ENCODE measurements at places on chromosomes 5 and 9. TPM values are rescaled to one million over a fixed set of nuclear protein-coding genes. Genes with fewer than 3 reads are reported as not detected.

GRCh38 chr9:27460226-27461023 lies 63.7 kb upstream of the IFNK start:
- H3K27me3 ChIP-seq, result no peaks in the 10 kb centered on the region
- no peak overlapping the region for H3K27ac ChIP-seq
- no peak overlapping the region for H3K4me3 ChIP-seq
- no peaks in the 10 kb centered on the region for H3K4me1 ChIP-seq

DNA sequence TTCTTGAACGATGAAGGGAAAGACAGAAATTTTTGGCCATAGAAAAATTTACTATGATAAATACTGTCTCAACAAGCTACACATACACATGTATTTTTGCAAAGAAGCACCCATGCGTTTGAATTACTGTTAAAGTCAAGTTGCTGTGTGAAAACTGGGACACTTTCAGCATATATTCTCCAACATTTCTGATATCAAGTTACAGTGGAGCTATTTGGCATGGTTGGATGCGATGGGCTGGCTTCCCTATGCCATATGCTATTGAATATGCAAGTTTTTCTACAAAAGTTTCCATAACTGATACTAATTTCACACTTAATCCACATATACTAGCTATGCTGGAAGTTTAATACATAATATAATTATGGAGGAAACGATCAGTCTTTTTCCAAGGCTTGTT lies 381.4 kb downstream of the CTNND2 start:
- no peaks in the 10 kb centered on the region for H3K36me3 ChIP-seq
- no peak overlapping the region for H3K4me3 ChIP-seq
- H3K27ac ChIP-seq, result no peak overlapping the region
- DNase-seq, result no peak

The MCIDAS gene
- not detected for total RNA-seq

GRCh38 chr9:21096172-21096900 lies 18.6 kb upstream of the IFNB1 start:
- H3K4me3 ChIP-seq, result no peak overlapping the region
- H3K4me1 ChIP-seq, result peaks cover 17% of the 10 kb centered on the region
- no peaks in the 10 kb centered on the region for H3K27me3 ChIP-seq
- DNase-seq, result peak; percentile 38
- H3K36me3 ChIP-seq, result no peaks in the 10 kb centered on the region

DNA sequence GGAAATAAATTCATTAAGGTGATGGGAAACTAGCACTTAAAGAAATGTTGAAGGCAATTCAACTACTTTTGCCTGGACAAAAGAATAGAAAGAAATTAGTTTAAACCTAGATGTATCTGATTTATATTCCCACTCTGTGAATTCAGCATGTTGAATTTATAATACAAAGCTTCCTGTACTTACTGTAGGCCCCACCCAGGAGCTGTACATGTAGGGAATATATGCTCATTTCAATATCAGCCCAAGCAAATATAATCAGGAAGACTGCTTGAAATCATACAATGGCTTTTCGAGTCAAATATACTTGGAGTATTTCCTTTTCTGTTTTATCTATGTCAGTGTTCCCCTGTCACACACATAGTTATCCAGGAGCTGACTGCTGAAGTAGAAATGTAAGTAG lies 102.1 kb downstream of the OTULIN start:
- H3K27me3 ChIP-seq, result no peaks in the 10 kb centered on the region
- no peak overlapping the region for H3K27ac ChIP-seq
- H3K4me3 ChIP-seq, result no peak overlapping the region
- no peak for DNase-seq
- H3K4me1 ChIP-seq, result peaks cover 3% of the 10 kb centered on the region

GRCh38 chr5:66306844-66307315 lies 162.8 kb downstream of the SREK1 start:
- H3K36me3 ChIP-seq, result no peaks in the 10 kb centered on the region
- H3K4me1 ChIP-seq, result no peaks in the 10 kb centered on the region
- H3K4me3 ChIP-seq, result no peak overlapping the region
- peaks cover 2% of the 10 kb centered on the region for H3K27me3 ChIP-seq
- no peak for DNase-seq

DNA sequence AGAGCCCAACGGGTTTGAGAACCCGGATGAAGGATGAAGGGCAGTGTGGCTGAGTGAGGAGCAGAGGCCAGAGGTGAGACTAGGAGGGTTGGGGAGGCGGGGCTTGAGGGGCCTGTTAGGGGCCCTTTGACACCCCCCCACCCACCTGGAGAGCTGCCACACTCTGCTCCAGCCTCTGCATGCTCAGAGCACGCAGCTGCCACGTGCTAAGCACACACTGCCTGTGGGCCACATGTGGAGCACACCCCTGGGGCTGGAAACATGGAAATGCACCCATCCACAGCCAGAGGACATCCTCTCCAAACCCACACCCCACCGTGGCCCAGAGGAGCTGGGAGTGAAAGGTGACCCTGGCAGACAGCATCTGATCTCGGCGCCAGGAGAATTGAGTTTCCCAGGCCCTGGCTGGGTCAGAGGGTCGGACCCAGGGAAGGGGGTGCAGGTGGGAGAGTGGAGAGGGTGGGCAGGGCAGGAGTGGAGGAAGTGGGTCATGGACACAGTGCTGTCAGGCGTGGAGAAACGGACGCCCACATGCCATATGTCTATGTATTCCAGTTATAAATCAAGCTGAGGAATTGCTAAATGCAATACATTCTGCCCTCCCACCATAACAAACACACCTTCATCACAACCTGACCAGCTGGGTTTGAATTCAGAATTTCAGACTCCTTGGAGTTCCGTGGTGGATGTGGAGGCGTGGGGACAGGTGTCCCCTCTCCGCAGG lies 5.9 kb downstream of the DNM1 start:
- H3K4me3 ChIP-seq, result no peak overlapping the region
- no peak overlapping the region for H3K27ac ChIP-seq
- peaks cover 4% of the 10 kb centered on the region for H3K4me1 ChIP-seq
- no peaks in the 10 kb centered on the region for H3K36me3 ChIP-seq

- no peak for DNase-seq
- H3K36me3 ChIP-seq, result no peaks in the 10 kb centered on the region
- H3K4me3 ChIP-seq, result no peak overlapping the region
- no peaks in the 10 kb centered on the region for H3K27me3 ChIP-seq
Measured at GRCh38 chr5:113047733-113048652, 71.4 kb downstream of the DCP2 start.

The IFNA13 gene
- not detected for total RNA-seq

- no peak for DNase-seq
- H3K36me3 ChIP-seq, result peaks cover 6% of the 10 kb centered on the region
- H3K27ac ChIP-seq, result no peak overlapping the region
Measured at GRCh38 chr9:134432471-134432870, 106.2 kb downstream of the RXRA start.

GRCh38 chr5:159837860-159838259 lies 78.4 kb upstream of the ADRA1B start:
- H3K36me3 ChIP-seq, result no peaks in the 10 kb centered on the region
- H3K27me3 ChIP-seq, result no peaks in the 10 kb centered on the region
- DNase-seq, result no peak

- no peak overlapping the region for H3K4me3 ChIP-seq
- no peaks in the 10 kb centered on the region for H3K27me3 ChIP-seq
- H3K27ac ChIP-seq, result no peak overlapping the region
- peaks cover 8% of the 10 kb centered on the region for H3K4me1 ChIP-seq
- DNase-seq, result no peak
Measured at GRCh38 chr9:91048749-91049148, 247.1 kb downstream of the SYK start.

GRCh38 chr5:143694357-143694756 lies 117.6 kb upstream of the HMHB1 start:
- H3K27ac ChIP-seq, result peak overlapping the region; percentile 44
- H3K4me3 ChIP-seq, result no peak overlapping the region
- H3K27me3 ChIP-seq, result no peaks in the 10 kb centered on the region
- no peaks in the 10 kb centered on the region for H3K4me1 ChIP-seq

DNA sequence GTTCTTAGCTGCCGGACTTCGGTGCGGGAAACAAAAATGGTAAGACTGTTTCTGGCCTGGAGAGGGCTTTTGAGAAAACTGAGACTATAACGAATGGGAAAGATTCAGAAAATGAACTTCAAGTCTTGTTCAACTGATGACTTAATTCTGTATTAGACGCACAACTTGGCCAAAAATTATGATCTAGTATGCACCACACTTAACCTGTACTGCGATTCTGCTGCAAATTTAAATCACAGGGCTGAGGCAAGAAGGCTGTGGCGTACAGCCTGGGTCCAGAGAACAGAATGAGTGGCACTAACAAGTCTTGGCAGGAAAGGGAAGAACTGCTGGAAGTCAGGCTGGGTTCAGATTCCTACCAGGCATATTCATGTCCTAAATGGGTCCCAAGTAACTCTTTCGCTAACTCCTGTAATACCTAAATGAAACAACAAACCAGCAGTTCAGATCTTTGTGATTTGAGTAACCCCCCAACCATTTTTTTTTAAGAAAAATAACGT lies 781 bp upstream of the COL23A1 start:
- peaks cover 7% of the 10 kb centered on the region for H3K27me3 ChIP-seq
- DNase-seq, result no peak
- no peak overlapping the region for H3K27ac ChIP-seq
- no peaks in the 10 kb centered on the region for H3K36me3 ChIP-seq
- H3K4me1 ChIP-seq, result peaks cover 4% of the 10 kb centered on the region
- H3K4me3 ChIP-seq, result no peak overlapping the region

DNA sequence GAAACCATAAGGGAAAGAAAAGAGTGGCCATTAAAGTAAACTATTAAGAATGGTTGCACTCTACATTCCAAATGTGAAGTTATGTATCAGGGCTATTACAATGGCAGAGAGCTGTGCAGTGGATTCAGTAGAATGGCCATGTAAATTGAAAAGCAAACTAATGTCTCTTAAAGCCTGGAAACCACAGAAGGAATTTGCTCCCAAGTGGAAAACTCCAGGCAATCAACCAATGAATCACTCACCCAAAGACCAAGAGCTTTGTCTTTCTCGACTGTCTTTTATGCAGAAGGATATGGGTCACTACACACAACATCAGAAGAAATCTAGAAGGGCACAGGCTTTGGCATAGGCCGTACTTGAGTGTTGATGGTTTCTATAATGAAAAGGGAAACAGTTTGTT lies 114.9 kb downstream of the TLE1 start:
- H3K4me1 ChIP-seq, result no peaks in the 10 kb centered on the region
- H3K27me3 ChIP-seq, result no peaks in the 10 kb centered on the region
- no peak overlapping the region for H3K27ac ChIP-seq
- DNase-seq, result no peak

The PRELID2 gene
- 1.9 TPM for total RNA-seq

The ALDOB gene
- not detected for total RNA-seq

The TIFAB gene
- not detected for total RNA-seq

The GABRA1 gene
- not detected for total RNA-seq

The HDAC3 gene
- total RNA-seq, result 73.8 TPM

The PRLR gene
- 0.16 TPM for total RNA-seq

The PCDHGA7 gene
- 0.23 TPM for total RNA-seq
